ENCODE measurements at places on chromosomes 2 and 18.

DNA sequence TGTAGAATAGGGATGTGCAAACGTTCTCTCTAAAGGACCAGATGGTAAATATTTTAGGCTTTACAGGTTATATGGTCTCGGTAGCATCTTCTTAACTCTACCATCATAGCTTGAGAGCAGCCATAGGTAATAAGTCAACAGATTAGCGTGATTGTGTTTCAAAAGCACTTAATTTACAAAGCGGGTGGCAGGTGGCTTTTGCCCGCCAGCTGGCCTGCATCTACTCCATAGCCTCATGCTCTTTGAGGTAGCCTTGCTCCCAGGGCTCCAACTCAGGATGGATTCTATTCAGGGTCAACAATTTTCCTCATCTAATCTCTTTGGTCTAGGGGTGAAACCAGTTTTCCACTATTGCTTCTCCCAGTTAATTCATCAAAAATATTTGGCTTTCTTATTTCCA, 5.0 kb upstream of the ATP9B start:
- DNase-seq: no peak

- no peak for DNase-seq
Observed at GRCh38 chr2:10591207-10591606, 98.6 kb downstream of the NOL10 start.

GRCh38 chr2:3386448-3386958, 7.0 kb downstream of the TRAPPC12 start:
- no peak for DNase-seq

GRCh38 chr18:58388736-58389135, 240.2 kb downstream of the ALPK2 start:
- no peak for DNase-seq

Data from H54 (cell line).